ENCODE measurements at places on chromosomes 7 and 10. TPM values are rescaled to one million over a fixed set of nuclear protein-coding genes. Genes with fewer than 3 reads are reported as not detected.

DNA sequence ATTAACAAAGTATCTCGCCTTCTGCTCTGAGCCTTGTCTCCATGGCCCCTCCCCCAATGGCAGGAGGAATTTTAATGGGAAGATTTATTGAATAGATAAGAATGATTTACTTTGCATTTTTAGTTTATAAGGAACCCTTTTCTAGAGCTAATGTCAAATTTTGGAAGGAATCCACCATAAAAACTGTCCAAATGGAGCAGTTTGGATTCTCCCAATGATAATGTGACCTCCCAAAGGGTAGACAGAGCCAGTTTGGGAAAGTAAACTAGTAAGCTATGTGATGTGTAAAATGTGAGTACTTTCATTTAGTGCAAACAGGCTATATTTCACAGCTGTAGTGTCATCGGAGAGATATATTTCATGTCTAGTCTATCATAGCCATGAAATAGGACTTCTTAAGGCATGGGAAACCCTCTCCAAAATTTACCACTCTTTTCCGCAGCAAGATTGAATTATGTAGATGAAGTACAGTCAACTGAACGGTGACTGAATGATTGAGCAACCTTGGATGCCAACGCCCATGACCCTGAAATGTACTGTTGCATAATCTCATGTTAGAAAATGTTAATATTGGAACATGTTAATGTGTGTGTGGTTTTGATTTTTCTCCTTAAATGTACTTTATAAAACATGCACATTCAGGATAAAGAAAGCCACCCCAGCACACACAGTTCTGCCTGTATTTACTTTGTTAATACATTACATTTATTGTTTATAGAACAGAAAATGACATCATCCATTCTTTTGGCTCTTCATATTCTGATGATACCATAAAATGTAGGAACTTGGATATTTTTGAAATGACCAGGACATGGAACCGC lies 140.6 kb downstream of the NRP1 start:
- H3K4me1 ChIP-seq: peaks cover 65% of the 10 kb centered on the region
- H3K27ac ChIP-seq: no peak overlapping the region
- no peak for DNase-seq
- peaks cover 9% of the 10 kb centered on the region for H3K36me3 ChIP-seq
- no peak overlapping the region for H3K4me3 ChIP-seq
- no peaks in the 10 kb centered on the region for H3K27me3 ChIP-seq

DNA sequence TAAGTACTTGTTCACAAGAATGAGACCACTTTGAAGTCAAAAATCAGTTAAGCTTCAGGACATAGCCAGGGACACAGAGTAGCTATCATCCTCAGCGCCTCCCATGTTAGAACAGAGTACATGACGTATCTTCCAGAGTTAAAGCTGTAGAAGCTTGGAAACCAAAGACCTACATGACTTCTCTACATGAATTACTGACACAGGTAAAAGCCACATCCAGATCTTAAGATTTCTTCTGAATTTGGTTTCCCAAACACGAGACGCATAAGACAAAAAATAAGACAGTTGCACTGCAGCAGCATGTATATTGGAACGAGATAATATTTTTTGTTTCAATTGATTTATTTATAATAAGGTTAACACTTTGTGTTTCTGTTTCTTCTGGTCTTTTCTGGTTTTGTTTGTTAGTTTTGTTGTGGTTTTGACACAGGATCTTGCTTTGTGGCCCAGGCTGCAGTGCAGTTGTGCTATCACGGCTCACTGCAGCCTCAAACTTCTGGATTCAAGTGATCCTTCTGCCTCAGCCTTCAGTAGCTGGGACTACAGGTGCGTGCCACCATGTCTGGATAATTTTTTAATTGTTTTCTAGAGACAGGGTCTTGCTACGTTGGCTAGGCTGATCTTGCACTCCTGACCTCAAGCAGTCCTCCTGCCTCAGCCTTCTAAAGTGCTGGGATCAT lies 10.2 kb upstream of the EPC1 start:
- H3K4me1 ChIP-seq: peaks cover 10% of the 10 kb centered on the region
- H3K27ac ChIP-seq: no peak overlapping the region
- H3K36me3 ChIP-seq: peaks cover 14% of the 10 kb centered on the region
- no peak overlapping the region for H3K4me3 ChIP-seq

DNA sequence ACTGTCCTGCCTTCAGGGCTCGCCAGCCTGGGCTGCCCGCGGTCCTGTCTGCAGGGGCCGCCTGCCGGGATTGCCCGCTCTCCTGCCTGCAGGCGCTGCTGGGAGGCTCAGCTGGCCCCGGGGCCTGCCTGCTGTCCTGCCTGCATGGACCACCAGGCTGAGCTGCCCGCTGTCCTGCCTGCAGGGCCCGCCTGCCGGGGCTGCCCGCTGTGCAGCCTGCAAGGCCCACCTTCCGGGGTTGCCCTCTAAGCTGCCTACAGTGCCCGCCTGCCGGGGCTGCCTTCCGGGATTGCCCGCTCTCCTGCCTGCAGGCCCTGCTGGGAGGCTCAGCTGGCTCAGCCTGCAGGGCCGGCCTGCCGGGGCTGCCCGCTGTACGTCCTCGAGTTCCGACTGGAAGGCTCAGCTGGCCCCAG lies 164.4 kb downstream of the GLRX3 start:
- H3K4me3 ChIP-seq: no peak overlapping the region
- DNase-seq: no peak
- H3K27ac ChIP-seq: no peak overlapping the region
- no peaks in the 10 kb centered on the region for H3K27me3 ChIP-seq

The NEURL1 gene
- total RNA-seq: 1.8 TPM

- H3K4me1 ChIP-seq: no peaks in the 10 kb centered on the region
- no peak overlapping the region for H3K27ac ChIP-seq
- no peaks in the 10 kb centered on the region for H3K27me3 ChIP-seq
- DNase-seq: no peak
- no peak overlapping the region for H3K4me3 ChIP-seq
These were observed 424.8 kb downstream of the KIF20B start for GRCh38 chr10:90126256-90126595.

The OPALIN gene
- total RNA-seq: not detected

The SH2D4B gene
- 0.09 TPM for total RNA-seq

The INA gene
- total RNA-seq: 36.4 TPM

DNA sequence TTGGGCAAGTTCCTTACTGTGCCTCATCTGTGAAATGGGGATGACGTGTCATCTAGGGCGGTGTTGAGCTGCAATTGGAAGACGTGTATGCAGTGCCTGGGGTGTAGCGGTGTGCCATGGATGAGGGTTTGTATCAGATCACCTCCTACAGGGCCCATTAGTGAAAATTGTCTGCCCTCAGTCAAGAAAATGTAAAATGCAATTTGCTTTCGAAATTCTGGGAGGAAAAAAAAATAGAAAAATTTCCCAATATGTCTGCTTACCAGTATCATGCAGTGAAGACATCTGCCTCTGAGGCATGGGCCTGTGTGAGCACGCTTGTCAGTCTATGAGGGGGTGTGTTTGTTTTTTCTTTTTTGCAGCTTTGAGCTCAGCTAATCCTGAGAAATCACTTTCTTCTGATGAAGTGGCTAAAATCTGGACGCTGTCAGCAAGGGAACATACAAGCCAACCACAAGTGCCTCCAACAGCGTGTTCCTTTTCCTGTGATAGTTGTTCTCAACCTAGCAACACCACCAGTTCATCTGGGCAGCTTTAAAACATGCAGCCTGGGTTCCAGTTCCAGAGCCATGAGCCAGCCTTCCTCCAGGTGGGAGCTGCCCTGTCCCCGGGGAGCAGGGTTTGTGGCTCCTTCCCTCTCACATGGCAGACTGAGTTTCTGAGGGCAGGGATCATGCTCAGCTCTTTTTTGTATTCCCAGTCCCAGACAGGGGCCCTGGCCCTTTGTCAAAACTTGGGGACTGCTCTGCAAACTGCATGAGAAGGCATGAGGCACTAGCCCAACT lies 10.3 kb downstream of the FAM241B start:
- H3K27me3 ChIP-seq: peaks cover 25% of the 10 kb centered on the region
- DNase-seq: no peak
- no peaks in the 10 kb centered on the region for H3K36me3 ChIP-seq
